ENCODE measurements at places on chromosomes 7 and 10.

DNA sequence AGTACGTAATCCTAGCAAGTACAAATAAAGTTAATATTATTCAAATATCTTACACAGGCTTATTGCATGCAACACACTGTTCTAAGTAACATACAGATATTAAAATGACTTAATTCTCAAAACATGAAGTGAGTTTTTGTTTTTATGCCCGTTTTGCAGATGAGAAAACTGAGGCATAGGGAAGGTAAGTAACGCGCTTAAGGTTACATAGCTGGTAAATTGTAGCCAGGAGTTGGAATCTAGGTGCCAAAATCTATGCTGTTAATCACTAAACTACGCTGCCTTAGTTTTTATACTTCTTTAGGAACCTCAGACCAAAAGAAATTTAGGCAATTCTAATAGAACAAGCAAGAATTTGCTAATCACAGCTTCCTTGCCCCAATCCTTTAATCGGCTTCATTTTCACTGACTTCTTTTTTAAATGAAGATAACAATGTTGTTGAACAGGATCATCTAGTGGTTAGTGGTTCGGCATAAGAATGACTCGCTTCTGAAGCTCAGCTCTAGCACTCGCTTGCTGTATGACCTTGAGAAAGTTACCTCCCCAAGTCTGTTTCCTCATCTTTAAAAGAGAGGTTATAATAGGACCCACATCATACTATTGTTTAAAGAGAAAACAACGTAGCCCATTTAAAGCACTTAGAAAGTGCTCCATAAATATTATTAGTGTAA lies 1.0 kb upstream of the LRRTM3 start:
- DNase-seq, result no peak

DNA sequence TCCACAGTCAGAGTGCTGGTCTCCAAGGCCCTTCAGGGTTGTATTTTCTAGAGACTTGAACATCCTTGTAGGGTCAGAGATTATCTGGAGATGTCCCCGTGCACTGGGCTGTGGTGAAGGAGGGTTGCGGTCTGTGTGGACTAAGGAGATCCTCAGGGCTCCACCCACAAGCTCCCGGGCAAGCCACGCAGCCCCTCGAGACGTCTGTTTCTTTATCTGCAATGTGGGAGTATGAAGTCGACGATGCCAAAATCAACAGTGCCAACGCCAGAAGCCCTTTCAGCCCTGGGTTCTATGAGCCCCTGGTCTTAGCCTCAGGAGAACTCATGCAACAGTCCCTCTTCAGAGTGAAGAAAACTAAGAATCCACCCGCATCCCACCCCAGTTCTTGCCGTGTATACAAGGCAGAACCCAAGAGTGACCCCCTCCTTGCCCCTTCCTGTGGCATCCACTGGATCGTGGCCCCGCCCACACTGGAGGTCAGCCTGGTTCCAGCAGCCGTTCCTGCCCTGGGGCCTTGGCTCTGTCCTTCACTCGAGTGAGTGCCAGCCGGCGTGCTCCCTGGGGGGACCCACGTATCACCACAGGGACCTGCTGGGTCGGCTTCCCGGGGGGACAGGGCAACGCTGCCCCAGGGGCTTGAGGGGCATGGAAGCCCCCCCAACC lies 6.0 kb upstream of the SHH start:
- DNase-seq, result no peak

DNA sequence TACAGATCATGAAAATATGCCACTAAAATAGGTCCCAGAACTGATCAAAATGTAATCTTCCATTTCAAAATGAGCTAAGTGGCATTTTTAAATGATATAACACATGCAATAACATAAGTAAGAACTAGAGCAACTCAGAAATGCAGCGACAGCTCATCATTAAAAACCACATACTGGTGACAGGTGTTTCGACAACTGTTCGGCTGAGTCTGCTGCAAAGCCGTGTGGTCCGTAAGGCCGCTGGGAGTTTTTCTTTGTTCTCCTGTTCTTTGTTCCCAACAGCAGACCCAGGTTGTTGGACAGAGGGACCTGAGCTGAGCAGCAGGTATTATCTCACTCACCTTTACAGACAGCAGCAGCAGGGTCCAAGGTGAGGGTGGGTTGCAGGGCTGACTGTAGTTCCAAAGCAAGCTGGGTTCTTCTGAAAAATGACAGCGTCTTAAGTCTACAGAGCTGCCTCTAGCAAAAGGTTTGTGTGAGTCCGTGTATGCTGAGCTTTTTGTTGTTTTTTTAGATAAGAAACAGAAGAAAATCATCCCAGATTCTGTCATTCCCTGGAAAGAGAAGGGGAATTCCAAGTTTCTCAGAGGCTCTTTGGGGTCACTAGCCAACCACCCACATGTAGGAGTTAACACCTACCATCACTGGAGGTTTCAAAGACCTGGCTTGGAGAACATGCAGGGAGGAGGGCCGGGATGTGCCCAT lies 45.4 kb upstream of the MACROH2A2 start:
- peak; percentile 6 for DNase-seq

GRCh38 chr10:66365686-66366085 lies 560.1 kb upstream of the LRRTM3 start:
- DNase-seq, result no peak

DNA sequence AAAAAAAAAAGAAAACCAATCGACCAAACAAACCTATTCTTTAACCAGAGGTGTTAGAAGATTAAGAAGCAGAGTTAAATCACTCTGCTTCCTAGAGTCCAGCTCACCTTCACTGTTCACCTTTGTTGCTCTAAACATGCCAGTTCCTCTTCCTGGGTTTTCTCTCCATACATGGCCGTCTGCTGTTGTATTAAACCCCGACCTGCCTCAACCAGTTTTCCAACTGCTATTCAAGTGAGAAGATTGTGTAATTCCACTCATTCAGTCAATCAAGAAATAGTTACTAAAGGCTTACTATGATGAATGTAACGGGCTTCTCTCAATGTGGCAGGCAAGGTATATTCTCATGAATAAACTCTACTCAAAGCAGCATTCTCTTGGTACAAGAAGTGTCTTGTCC lies 8.8 kb downstream of the AASS start:
- DNase-seq, result no peak

GRCh38 chr7:23396222-23397015 lies 73.9 kb downstream of the IGF2BP3 start:
- no peak for DNase-seq

DNA sequence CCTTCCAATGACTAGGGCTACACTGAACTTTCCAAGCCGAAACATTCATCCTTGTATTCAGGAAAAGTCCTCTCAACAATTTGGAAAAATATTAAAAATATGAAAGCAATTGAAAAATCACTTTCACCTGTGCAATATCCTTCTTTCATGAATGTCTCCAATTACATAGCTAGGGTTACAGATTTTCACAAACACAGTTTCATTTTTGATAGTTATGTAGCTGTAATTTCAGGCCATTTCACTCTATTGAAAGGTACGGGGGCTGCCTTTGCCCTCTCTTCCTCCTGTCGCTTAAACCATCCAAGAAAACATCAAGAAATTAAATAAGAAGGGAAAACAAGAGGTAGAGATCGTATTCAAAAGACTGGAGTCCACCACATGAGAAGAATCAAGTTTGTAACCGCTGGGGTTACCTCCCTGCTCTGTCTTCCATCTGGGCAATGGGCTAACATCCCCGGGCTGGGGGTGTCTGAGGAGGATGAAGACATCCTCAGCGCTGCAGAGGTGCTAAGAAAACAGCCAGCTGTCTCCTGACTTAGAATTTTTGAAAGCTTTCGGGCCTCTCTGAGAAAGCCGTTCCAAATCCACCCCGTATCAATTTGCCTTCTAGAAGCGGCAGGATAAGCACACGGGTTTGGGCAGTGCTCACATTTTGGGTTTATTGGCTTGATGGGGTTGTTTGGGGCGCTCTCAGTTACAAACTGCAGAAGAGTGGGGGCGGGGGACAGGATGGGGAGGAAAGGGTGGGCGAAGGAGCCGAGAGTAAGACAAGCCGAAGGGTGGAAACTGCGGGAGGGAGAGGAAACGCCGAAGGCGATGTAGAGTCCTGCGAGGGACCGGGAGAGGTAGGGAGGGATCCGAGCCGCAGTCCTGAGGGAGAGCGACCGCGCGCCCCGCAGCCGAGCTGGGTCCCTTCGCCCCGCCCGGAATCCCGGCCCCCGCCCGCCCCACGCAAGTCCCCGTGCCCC lies 24.3 kb upstream of the VAX1 start:
- DNase-seq, result no peak

DNA sequence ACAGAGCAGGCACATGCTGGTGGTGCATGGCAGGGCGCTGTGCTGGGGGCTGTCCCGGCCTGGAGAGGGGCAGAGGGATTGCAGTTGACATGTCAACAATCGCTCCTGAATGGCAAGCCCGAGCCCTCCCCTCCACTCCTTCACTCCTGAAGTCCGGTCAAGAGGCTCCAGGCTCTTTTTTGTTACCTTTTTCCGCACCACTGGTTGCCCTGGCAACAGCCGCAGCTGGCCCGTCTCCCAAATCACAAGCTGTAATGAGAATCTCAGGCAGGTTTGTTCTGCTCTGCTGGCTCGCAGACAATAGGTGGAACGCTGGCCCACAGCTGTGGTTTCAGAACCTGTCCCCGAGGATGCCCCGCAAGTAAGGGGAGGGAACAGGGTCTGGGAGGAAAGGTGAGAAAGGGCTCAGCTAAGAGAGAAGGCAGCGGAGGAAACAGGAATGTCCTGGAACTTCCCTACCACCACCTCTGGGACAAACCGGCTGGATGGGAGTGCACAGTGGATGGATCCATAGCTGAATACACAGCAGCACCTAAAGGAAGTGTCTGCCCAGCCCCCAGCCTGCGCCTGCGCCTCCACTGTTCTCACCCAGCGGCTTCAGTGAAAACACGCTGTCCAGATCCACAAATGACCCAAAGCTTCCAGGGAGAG lies 58.9 kb downstream of the CALML3 start:
- peak; percentile 82 for DNase-seq

GRCh38 chr7:134854816-134855215 lies 75.4 kb downstream of the CALD1 start:
- no peak for DNase-seq

- DNase-seq, result no peak
Observed at GRCh38 chr7:27759491-27759890, 19.5 kb downstream of the TAX1BP1 start.

- no peak for DNase-seq
Observed at GRCh38 chr10:1289591-1289990, 233.4 kb downstream of the WDR37 start.

GRCh38 chr10:48491392-48492139 lies 113.3 kb downstream of the ARHGAP22 start:
- no peak for DNase-seq

- no peak for DNase-seq
Observed at GRCh38 chr10:12196531-12197211, 683 bp downstream of the CDC123 start.

GRCh38 chr10:43233601-43234430 lies 33.0 kb downstream of the RASGEF1A start:
- DNase-seq, result no peak

DNA sequence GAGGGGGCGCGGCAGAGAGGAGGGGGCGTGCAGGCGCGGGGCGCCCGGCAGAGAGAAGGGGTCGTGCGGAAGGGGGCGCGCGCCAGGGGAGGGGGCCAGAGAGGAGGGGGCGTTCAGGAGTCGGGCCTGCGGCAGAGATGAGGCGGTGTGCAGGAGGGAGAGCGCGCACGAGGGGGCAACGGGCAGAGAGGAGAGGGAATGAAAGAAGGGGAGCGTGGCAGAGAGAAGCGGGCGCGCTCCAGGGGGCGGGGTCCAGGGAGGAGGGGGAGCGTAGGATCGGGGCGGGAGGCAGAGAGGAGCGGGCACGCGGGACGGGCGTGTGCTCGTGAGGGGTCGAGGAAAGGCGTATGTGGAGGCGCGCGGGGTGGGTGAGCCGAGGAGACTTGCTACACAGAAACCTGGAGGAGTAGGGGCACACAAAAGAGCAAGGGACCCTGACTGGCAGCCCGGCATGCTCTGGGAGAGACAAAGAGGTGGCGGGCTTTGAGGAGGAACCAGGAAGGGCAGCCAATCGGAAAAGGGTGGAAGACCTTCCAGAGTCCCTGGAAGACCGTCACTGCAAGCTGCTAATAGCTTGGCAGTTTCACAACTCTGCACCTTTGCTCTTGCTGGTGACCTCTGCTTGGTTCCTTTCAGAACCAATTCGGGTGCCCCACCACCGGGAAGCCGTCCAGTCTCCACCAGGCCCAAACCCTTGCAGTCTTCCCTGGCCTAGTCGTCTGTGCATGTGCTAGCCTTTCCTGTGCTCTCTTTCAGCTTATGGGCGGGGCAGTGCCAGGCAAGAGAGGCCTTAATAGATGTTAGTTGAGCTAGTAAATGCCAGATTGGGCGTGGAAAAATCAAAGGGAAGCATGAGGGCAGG lies 639 bp downstream of the DYDC2 start:
- no peak for DNase-seq

DNA sequence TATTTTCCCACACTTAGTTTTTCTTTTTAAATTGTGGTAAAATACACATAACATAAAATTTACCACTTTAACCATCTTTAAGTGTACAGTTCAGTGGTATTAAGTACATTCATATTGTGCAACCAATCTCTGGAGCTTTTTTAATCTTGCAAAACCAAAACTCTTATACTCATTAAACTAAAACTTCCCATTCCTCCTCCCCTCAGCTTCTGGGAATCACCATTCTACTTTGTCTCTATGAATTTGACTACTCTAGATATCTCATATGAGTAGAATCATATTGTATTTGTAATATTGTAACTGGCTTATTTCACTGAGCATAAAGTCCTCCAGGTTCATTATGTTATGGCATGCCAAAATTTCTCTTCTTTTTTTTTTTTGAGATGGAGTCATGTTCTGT lies 86.4 kb upstream of the JAZF1 start:
- no peak for DNase-seq

All from kidney glomerular epithelial cell (primary cell).